Neuronal stem cell (in vitro differentiated cells): ENCODE measurements at places on chromosomes 1 and 21.
A peak's percentile ranks its signal among the peaks of the same experiment; 100 is the strongest.

GRCh38 chr1:156229809-156230472, 12.0 kb upstream of the BGLAP start:
- no peak for DNase-seq

DNA sequence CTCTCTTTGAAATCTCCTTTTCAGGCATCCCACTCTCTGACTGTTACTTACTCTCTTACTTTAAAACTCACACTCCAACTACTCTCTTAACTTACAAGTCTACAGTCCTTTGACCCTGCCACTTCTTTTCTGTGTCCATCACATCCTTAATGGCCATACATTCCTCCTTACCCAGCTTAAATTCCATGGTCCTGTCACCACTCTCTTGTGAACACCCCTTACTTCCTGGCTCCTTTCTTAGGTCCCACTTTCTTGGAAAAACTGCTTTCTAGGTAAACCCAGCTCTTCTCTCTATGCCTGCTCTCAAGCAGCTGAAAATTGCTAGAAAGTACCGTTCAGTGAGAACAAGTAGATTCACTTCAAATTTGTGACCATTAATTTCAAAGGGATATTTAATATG, 109.1 kb downstream of the OLFML2B start:
- no peak for DNase-seq

- peak; percentile 30 for DNase-seq
Measured at GRCh38 chr1:207959141-207959825, 48.4 kb upstream of the CD34 start.

GRCh38 chr21:39346206-39346605, 2.7 kb downstream of the HMGN1 start:
- no peak for DNase-seq
